ENCODE measurements at places on chromosomes 5 and 9. TPM values are rescaled to one million over a fixed set of nuclear protein-coding genes. Genes with fewer than 3 reads are reported as not detected.
A peak's percentile ranks its signal among the peaks of the same experiment; 100 is the strongest.

DNA sequence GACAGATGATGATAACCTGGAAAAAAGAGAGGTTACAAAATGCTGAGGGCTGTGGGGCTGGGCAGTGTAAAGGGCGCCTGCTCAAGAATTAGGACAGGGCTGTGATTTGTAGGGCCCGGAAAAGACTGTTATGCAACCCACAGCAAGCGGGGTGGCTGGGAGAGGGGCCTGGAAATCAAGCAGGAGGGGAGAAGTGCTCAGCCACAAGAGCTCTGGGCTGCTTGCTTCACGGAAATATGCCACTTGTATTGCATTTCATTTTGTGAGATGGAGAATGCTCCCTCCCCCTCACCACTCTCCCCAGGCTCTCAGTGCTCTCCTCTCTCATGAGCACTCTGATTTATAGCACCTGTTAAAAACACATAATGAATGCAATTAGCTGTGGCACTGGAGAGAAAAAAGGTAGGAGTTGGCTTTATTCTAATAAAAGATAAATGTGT is 8.4 kb upstream of the HAND1 start:
- peak; percentile 67 for DNase-seq

TSSK1B gene
- total RNA-seq = not detected

- no peak for DNase-seq
Measured at GRCh38 chr5:73783828-73784227, 157.8 kb downstream of the ARHGEF28 start.

PCDHGC3 gene
- 27.4 TPM for total RNA-seq

- no peak for DNase-seq
Measured at GRCh38 chr5:19734776-19735175, 253.2 kb downstream of the CDH18 start.

- DNase-seq = no peak
Measured at GRCh38 chr5:156135531-156135930, 191.4 kb upstream of the SGCD start.

GRCh38 chr9:37706290-37706689 is 47.3 kb upstream of the TRMT10B start:
- DNase-seq = no peak

DNA sequence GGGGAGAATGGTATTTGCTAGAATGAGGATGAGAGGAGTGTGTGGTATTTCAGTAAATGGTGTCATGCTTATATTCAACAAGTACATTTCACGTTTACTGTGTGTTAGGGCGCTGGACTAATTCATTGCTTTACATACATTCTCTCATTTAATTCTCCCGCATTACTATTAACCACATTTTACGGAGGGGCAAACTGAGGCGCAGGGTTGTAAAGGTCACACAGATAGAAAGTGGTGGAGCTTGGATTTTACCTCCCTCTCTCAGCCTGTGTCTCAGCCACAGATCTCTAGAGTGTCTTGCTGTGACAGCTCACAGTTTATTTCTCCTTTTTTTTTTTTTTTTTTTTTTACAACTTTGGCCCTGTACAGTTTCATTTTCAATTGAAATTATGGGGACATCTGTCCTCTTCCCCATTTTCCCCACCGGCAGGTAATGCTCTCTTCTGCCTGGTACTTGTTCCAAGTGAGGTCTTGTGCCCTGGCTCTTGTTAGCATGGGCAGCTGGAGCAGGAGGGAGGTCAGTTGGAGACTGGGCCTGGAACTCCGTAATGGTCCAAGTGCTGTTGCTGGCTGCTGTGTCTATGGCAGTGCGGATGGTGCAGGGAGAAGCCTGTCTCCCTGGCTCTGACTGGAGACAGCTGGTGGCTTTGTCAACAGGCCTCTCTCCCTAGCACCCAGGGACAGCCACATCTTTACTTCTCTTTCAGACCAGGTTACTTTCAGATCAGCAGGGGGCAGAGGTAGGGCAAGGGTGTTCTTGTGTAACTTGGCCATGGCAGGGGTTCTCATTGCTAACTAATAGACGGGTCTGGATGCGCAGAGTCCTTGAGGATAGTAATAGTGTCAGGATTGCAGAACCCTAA is 20.5 kb upstream of the NDST1 start:
- DNase-seq = no peak

CCNB1 gene
- 432 TPM for total RNA-seq

DNA sequence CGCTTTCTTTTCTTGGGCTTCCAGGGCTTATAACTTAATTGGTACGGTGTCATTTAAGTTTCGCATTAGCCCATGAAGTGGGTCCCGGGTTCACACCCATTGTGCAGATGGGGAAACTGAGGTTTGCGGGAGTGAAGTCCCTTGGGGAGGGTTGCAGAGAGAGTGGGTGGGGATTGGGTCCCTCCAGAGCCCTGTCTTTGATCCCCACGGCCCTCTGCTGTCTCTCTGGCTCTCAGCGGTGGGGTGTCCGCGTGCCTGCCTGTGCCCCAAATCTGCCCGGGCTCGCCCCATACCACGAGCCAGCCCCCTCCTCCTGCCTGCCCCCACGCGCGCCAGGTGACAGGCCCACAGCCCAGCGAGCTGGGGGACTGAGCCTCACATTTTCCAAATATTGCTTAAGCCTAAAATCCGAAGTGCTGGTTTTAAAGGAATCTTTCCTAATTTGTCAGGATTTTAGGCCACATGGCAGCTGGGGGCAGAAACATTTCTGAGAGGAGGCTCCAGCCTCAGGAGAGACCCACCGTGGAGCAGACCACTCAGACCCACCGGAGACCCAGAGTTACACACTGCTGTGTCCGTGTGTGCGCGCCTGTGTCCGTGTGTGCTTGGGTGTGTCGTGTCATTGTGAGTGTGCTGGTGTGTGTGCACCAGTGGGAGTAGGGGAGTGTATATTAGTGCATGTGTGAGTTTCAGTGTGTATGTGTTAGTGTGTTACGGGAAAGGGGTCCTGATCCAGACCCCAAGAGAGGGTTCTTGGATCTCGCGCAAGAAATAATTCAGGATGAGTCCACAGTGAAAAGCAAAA is 159.5 kb upstream of the IER5L start:
- DNase-seq = no peak

GRCh38 chr5:111383288-111383970 is 128.9 kb downstream of the STARD4 start:
- no peak for DNase-seq

GRCh38 chr5:164573397-164573796 is 1068.0 kb downstream of the MAT2B start:
- no peak for DNase-seq

NR2F1-AS1 gene
- 1.8 TPM for total RNA-seq

DNA sequence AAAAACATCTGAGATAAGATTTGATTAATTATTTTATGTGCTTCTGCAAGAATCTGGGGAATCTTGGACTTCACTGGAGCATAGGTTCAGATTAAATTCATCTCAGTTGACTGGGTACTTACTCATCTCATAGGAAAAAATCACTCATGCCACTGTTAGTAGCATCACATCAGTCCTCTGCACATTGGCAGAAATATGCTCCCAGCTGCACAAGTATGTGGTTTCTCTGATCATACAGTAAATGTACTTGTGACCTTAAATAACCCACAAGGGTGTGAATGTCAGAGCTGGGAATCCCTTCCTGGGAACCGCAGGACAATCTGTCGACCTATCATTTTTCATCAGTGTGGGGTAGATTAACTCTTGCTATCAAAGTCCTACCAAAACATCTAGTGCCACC is 203.7 kb upstream of the SLC24A2 start:
- DNase-seq = no peak

- no peak for DNase-seq
Measured at GRCh38 chr9:91516777-91517176, 93.1 kb upstream of the NFIL3 start.

FGF1 gene
- 2.9 TPM for total RNA-seq

- no peak for DNase-seq
Measured at GRCh38 chr5:41815663-41816229, 54.5 kb downstream of the OXCT1 start.

- DNase-seq = no peak
Measured at GRCh38 chr5:42274913-42275312, 148.3 kb upstream of the GHR start.

DNA sequence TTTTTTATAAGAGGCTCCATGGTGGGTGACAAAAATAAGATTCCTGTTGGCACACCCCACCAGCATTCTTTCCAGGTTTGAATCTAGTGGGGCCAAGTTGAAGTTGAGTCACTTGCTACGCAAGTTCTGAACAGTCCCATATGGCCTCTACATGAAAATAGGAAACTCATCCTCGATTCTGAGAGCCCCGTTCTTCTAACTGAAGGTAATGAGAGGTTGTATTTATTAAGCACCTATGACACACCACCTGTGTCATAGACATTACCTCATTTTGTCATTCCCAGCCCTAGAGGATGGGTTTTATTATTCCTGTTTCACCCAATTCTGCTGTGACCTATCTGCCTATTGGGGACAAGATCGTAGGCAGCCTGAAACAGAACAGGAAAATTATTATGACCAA is 131.7 kb downstream of the ACTL7B start:
- DNase-seq = no peak

TMEM215 gene
- total RNA-seq = 0.10 TPM

DNA sequence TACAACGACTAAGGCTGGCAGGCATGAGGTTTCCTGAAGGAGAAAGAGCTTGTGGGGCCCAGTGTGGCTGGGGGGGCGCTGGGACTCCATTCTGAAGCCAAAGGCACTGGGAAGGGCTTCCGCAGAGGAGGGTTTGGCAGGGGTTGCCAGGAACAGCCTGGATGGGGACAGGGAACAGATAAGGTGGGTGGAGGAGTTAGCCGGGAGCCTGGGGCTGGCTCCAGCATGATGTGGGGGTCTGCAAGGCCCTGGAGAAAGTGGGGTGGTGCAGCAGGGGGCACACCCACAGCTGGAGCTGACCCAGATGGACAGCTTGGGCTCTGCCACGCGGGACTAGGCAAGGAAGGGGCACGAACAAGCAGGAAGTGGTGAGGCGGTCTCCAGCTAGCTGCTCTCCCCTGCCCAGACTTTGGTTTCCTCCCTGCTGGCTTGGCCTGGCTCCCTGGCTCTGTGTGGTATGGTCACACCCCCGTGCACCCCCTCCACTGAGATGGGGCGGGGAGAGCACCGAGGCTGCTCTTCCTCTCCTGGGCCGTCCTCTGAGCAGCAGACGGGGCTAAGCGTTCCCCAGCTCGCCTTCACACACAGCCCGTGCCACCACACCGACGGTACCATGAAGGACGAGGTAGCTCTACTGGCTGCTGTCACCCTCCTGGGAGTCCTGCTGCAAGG is at the start of gene LTC4S:
Gene LTC4S (plus strand): TSS at position 519 of the 672 bp plus-strand sequence. CDS start 95 bp downstream, at position 614.
- peak; percentile 61 for DNase-seq

LCN2 gene
- total RNA-seq = not detected

GRCh38 chr9:92292338-92293074 is 991 bp downstream of the IARS1 start:
- DNase-seq = no peak

- no peak for DNase-seq
Measured at GRCh38 chr9:99635032-99635431, 186.7 kb upstream of the NR4A3 start.

BTNL8 gene
- total RNA-seq = 0.21 TPM

DYNC2I2 gene
- 113 TPM for total RNA-seq

SPATA31D3 gene
- total RNA-seq = not detected

DNA sequence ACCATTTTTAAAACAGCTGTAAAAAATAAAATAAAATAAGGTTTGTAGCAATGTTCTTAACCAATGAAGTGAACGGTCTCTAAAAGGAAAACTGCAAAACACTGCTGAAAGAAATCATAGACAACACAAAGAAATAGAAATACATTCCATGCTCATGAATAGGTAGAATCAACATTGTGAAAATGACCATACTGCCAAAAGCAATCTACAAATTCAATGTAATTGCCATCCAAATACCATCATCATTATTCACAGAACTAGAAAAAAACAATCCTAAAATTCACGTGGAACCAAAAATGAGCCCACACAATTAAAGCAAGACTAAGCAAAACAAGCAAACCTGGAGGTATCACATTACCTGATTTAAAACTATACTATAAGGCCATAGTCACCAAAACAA is 67.6 kb upstream of the RGMB start:
- DNase-seq = no peak

SLC34A1 gene
- total RNA-seq = not detected

GRCh38 chr5:4947893-4948536 is 192.1 kb upstream of the ADAMTS16 start:
- no peak for DNase-seq

- no peak for DNase-seq
Measured at GRCh38 chr9:91207729-91208418, 153.8 kb downstream of the AUH start.

DNA sequence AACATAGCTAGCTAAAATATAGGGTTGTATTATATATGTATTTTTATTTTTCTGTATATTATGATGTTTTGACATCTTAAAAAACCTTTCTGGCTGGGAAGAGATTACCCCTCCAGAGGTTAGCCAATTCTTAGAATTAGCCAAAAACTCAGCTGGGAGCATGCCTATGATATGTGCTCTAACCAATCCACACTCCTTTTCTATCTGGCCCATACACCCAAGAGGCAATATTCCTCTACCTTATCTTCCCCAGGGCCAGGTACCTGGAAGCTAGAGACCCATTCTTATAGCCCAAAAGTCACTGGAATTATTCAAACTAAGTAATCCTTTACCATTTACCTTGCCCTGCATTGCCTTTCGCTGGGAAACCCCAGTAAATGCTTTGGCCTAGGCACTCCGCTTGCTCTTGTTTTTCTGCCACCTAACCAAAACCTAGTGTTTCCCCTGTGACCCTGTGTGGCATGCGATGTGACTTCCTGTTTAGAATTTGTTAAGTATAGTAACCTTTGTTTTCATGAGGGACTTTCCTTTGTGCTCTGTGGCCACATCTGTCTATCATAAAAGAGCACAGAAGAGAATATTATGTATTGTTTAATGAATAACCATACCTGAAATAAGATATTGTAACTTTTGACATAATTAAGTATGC is 37.4 kb downstream of the CSNK1G3 start:
- no peak for DNase-seq

TAF1L gene
- total RNA-seq = not detected

DNA sequence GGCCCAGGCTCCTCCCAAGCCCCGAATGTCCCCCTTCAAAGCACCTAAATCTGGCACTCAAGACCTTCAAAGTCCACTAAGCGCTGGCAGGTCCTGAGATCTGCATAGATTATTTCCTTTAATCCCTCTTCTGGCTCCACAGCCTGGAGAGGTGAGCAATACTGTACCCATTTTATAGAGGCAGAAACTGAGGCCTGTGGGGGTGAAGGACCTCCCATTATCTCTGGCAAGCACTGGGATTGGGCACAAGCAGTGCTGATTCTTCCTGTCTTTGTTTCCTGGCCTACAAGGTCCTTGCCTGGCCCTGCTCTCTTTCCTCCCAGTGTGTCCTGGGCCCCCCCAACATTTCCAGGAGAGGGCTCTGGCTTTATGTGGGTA is 252.3 kb downstream of the PBX3 start:
- DNase-seq = no peak

ZNF879 gene
- 2.5 TPM for total RNA-seq

GRCh38 chr5:136598802-136599404 is 233.6 kb upstream of the TRPC7 start:
- DNase-seq = no peak

GRCh38 chr5:160539431-160539830 is 117.8 kb downstream of the PTTG1 start:
- DNase-seq = no peak
